ENCODE measurements at places on chromosomes 4 and X.

GRCh38 chr4:6474705-6475457 is 2.5 kb upstream of the PPP2R2C start:
- no peak for DNase-seq

DNA sequence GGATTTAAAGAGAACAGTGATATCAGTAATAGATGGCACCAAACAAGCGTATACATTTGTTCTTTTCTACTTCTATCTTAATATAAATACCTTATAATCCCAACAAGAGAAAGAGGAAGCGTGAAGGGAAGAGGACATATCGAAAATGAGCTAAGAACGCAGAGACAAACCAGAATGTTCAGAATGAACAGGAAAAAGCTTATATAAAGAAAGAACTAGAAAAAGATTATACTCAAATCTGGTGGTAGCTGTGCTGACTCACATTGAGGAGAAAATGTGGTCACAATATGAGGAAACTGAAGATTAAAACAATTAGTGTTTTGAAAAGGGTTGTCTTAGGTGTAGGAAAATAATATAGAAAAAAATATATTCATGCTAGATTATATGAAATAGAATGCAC is 2.0 kb upstream of the GPR34 start:
- no peak for DNase-seq

DNA sequence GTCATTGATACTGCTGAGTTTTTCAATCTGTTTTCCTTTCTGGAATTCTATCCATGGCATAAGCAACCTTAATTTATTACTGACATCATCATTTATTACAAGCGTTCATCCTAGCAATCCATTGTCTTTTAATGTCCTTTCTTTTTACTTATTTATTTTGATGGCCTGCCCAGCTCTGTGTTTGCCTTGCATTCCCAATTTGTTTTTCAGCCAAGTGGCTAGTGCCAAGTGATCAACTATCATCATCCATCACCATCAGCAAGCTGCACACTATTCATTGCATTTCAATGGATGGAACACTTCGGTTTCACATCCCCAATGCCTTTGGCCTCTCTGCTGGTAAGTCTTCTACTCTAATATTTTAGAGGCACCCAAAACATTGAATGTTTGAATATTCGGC is 831.7 kb upstream of the EPHA5 start:
- DNase-seq = no peak

- no peak for DNase-seq
These were observed 90.6 kb downstream of the SORBS2 start for GRCh38 chr4:185721190-185722028.

DNA sequence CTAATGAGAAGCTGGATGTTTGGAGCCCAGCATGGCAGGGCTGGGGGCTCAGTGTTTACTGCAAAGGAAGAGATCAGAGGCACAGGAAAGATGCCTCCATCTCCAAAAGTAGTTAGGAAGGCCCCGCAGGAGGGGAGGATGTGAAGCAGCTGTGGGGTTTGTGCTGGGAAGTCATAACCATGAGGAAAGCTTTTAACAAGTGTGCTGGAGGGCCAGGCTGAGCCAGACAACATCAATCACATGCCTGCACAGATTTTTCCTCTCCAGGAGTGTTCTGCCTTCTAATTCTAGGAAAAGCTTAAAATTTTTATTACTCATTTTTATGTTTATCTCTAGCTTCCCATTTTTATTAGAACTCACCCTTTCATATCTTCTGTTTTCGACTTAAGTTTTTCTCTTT is 65.4 kb downstream of the GPR82 start:
- DNase-seq = no peak

GRCh38 chrX:19372170-19372546 is 28.4 kb downstream of the PDHA1 start:
- peak; percentile 56 for DNase-seq

DNA sequence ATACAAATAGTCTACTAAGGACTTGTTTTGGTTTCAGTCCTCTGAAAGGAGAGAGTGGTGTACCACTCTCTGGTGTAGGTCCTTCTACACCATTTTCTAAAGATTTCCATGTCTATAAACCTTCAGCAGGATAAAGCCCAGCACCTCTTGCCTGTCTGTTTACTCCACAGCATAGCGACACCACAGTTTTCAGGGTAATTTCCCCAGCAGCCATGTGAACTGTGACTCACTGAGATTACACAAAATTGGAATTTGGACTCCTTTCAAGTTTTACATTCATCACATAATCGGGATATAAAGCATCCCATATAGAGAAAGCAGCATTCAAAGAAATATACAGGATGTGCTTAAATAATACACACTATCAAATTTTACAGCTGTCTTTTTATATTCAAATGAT is 229.6 kb downstream of the PRDM5 start:
- no peak for DNase-seq

DNA sequence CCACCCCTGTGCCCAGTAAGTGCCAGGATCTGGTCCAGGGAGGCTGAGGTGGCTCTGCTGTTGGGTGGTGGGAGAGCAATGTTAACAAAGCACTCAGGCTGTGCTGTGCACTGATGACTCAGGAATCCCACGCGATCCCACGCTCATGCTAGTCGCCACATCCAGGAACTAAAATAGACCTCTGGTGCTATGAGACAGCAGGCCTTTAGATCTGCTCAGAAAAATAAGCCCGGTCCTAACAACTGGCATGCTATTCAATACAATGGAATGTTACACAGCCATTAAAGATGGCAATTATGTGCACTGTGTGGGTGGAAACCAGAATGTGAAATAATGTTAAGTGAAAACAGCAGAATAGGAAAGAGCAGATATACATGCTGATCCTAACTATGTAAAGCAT is 26.0 kb downstream of the ARL13A start:
- DNase-seq = no peak

DNA sequence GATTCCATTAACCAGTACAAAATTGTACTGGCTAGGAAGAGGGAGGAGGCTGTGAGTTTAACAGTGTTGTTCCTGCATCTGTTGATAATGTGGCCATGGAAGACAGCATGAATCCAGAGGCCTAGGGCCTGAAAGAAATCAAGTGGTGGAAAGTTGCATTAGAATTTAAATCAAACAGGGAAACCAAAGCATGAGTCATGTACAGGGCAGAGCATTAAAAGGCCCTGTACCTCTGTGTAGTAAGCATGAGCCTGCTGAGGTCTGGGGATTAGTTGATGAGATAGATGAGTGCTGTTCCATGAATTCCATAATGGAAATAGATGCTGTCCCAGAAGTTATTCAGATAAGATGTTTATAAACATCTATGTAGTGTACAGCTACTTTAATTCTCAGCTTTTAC is 58.3 kb downstream of the MID1IP1 start:
- no peak for DNase-seq

DNA sequence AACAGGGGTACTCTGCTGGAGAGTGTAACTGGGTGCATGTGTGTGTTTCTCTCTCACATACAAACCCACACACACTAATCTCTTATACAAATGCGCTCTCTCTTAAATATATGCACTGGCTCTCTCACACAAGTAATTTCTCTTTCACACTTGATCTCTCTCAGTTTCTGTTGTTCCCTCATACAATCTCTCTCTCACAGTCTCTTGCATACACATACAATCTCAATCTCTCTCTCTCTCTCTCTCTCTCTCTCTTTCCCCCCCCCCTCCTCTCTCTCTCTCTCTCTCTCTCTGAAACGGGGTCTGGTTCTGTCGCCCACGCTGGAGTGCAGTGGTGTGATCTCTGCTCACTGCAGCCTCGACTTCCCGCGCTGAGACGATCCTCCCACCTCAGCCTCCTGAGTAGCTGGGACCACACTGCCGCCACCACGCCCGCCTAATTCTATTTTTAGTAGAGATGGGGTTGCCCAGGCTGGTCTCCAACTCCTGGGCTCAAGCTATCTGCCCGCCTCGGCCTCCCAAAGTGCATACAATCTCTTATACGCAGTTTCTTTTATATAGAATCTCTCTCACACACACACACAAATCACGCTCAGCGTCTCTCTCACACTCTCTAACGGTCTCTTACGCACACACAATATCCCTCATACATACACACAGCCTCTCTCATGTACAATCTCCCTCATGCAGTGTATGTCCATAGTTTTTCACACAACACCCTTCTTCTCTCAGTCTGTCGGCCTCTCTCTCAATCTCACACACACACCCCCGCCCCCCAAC is 518 bp upstream of the FAM241A start:
- DNase-seq = no peak

DNA sequence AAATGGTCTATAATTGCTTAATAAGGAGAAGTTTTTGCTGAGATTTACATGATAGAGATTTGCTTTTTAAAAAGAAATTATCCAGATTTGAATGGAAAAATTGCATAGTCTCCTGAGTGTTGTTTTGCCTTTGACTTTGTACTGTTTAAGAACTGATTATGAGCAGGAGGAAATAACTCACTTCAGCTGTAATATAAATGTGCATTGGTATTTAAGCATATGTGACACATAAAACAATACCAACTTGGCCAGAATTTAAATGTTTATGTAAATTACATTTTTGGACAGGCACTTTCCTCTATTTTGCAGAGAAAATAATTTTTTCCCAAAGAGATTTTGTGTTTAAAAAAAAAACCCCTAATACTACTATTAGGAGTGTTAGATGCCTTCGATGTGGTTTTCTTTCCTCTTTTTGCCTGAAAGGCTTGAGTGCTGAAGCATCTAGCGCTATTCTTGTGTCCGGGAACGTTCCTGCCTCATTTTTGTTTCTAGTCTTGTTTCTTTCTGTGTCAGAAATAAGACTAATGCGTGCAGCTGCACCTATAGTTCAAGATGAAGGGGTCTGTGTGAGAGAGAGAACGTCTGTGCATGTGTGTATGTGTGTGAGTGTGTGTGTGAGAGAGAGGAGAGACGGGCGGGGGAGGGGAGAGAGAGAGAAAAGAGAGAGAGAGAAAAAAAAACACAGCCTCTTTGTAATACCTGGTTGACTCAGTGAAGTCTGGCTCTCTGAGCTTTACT is 60.8 kb downstream of the TBL1X start:
- DNase-seq = no peak

- DNase-seq = no peak
These were observed 6.6 kb downstream of the MSL3 start for GRCh38 chrX:11764602-11765067.

DNA sequence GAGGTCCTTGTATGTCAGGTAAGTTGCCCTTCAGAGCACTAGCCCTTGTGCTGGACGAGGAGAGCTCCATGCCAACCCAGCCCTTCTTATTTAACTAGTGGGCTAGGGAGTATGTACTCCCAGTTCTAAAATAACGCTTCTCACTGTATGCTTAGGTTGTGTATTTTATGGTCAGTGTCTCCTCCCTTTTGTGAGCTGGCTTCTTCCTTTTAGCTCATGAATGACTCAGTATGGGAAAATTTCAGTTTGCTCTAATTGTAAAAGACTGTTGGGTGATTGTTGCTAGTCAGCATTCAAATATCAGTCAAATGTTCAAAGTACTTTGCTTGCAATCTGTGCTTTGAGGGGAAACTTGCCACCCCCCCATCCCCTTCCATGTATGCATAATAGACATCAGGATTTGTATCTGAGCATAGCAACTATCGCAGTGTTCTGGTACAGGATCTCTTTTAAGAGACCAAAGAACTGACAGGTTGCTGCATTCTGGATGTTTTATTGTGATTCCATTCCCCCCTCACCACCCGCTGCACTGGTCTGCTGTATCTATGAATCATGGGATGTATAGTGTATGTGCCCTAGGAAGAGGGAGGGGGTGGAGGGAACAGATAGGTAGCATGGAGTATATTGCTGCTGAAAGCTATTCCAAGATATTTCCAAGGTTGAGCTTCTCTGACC is 34.7 kb downstream of the DLG3 start:
- no peak for DNase-seq

GRCh38 chr4:78971776-78972175 is 32.5 kb upstream of the PAQR3 start:
- no peak for DNase-seq

DNA sequence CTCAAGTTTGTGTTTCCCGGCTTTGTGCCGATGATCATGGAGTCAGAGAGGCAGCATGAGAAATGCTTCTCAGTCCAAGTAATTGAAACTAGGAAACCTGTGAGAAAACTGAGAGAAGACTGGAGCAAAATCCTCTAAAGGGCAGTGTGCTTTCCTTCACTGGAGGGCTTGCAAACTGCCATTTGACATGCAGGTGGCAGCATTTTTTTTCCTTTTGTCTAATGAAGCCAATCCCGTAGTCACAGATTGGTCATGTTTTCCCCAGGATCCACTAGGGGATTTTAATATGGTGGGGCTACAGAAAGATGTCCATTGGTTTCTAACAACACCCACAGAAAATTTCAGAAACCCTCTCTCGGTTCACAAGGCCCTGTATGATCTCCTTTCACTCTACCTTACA is 117.4 kb upstream of the NUDT10 start:
- DNase-seq = no peak

DNA sequence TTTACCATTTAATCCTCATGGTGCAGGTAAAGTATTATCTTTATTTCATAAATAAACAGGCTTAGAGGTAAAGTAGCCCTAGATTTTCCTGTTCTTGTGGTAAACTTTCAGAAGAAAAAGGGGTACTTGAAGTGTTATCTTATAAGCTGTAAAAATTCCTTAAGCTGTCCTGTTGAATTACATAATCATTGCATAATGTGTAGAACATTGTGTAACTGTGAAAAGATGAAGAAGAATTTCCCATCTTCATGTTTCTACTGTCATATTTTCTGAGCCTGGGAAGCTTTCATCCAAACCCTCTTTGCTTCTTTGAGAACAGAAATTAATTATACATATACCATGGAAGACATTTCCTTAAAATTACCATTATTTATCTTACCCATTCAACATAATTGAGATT is 90.5 kb downstream of the ELOVL6 start:
- no peak for DNase-seq

GRCh38 chr4:42104521-42104920 is 47.9 kb downstream of the BEND4 start:
- no peak for DNase-seq

All from CD4-positive, alpha-beta T cell treated with Interleukin-4 for 4 hours (primary cell).